Hematopoietic multipotent progenitor cell (in vitro differentiated cells): ENCODE measurements at places on chromosomes 3 and 15.
A peak's percentile ranks its signal among the peaks of the same experiment; 100 is the strongest.

GRCh38 chr15:68524753-68525584 is 53.8 kb upstream of the CORO2B start:
- no peak for DNase-seq

GRCh38 chr15:71043373-71043772 is 71.9 kb upstream of the THSD4 start:
- no peak for DNase-seq

DNA sequence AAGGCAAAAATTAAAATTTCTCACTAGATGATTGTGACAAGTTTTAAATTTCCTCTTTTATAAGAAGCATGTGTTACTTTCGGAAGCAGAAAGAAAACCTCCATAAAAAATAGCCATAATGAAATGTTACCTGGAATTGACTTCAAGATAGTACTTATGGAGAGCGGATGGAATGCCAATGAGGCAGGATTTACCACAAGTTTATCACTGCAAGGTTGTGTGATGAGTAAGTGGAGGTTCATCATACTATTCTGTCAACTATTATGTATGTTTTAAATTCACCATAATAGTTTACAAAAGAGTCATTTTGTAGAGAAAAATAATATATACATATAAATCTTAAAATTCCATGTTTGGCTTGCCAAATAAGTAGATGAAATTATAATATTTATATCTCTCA is 230.3 kb downstream of the SCAPER start:
- no peak for DNase-seq

GRCh38 chr15:83487519-83487918 is 40.4 kb downstream of the SH3GL3 start:
- DNase-seq, result no peak

GRCh38 chr3:96267577-96267976 is 546.8 kb upstream of the EPHA6 start:
- no peak for DNase-seq

- no peak for DNase-seq
Observed at GRCh38 chr3:108441518-108441917, 68.9 kb downstream of the MYH15 start.

GRCh38 chr3:113819866-113820265 is 18.7 kb upstream of the GRAMD1C start:
- no peak for DNase-seq

DNA sequence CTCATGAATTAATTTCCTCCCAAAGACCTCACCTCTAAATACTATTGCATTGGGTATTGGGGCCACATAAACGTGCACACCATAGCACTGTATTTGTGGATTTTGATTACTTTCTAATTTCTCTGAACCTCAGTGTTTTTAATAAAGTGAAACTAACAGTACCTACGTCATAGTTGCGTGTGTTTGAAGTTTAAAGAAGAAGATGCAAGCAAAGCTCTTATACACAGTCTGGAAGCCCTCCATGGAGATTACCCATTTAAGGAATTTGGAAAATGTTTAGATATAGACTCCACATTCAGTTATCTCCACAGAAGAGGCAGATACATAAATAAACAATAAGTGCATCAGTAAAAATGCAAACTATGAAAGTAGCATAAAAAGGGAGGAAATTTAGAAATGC is 581.1 kb upstream of the GBE1 start:
- DNase-seq, result no peak

DNA sequence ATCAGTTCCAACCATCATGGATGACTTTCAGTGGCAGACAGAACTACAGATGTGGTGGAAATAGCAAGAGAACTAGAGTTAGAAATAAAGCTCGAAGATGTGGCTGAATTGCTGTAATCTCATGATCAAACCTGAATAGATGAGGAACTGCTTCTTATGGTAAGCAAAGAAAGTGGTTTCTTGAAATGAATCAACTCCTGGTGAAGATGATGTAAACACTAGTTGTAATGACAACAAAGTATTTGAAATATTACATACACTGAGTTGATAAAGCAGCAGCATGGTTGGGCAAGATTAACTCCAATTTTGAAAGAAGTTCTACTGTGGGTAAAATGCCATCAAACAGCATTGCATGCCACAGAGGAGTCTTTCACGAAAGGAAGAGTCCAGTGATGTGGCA is 131.7 kb upstream of the FAM3D start:
- DNase-seq, result no peak

- DNase-seq, result no peak
Observed at GRCh38 chr15:35088329-35088728, 3.2 kb upstream of the NANOGP8 start.

DNA sequence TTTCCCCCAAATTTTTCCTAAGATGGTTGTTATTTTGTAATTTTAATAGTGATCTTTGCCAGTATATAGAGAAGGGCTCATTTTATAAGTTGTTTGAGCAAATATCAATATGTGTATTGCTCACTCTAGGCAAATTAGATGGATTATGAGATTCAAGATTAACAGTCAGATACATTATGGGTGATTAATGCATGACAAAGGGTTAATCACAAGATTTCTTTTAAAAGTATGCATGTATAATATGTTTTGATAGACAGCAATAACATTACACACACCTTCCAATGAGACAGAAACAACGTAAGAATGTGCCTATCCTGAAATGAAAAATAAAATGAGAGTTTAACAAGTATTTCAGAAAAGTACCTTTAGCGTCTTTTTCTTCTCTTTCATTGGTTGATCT is 547.6 kb upstream of the AGTR1 start:
- no peak for DNase-seq

GRCh38 chr3:70947579-70947978 is 635.1 kb upstream of the MDFIC2 start:
- DNase-seq, result no peak

DNA sequence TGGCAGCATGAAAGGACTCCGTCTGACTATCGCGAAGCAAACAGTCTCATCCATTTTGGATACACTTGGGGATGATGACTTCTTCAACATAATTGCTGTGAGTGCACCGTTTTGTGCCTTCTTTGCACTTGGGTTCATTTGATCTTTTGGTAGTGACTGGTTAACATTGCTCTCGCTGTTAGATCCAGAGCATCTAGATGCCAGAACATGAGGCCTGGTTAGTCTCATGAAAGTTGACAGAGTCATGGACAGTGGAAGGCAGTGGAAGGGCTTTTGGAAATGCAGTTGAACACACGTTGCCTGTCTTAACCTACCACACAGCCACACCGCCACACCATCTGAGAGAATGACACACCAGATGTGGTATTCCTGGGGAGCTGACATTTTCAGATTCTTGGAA is 357.9 kb downstream of the LRTM1 start:
- no peak for DNase-seq

DNA sequence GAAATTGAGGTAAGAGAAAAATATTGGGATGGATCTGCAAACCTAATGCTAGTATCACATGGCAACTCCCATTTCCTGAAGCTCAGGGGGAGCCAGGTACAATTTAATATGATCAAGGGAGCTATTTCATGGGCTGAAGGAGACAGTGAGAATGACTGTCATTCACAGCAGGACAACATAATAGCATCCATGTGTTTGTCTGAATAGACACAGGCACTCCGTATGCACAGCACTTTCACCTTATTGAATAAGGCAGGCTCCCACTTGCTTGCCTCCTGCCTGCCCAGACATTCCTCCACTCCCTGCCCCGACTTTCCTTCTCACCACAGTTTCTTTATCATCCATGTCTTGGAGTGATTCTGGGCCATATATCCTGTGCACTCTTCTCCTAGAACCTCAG is 156.6 kb upstream of the SLC24A5 start:
- DNase-seq, result no peak

DNA sequence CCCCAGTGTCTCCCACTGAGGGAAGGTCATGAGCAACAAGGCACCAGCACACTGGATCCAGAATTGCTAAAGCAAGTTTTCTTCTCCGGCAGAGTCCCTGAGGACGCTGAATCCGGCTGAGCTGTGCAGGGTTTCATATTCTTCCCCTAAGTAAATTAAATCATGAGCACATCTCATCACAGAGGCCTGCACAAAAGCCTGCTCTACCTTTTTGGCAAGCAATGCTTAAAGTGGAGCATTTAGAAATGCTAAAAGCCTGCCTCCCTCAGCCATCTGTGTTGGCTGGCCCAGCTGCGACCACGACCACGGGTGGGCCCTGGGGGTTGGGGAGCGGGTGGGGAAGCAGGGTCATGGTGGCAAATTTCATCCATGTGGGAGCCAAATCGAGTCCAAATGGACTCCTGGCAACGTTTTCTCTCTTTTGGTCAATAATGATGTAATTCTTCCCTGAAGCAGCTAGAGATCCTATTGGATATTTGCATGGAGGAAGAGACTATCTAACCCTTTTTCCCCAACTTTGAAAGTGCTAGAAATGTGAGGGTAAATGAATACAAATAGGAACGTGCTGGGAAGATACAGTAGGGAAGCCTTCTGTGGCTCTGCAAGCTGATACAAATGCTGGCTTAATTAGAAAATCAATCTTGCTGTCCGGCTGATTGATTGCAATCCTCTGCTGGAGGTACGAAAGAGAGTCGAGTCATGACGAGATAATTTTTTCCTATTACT is 532.8 kb upstream of the TBL1XR1 start:
- DNase-seq, result no peak

- DNase-seq, result no peak
Observed at GRCh38 chr3:20480786-20481365, 294.9 kb upstream of the SGO1 start.

- DNase-seq, result no peak
Observed at GRCh38 chr3:73144828-73145227, 83.4 kb downstream of the EBLN2 start.

- DNase-seq, result peak; percentile 77
Observed at GRCh38 chr15:90558171-90558573, 28.4 kb downstream of the CRTC3 start.

- DNase-seq, result no peak
Observed at GRCh38 chr3:185582871-185583270, 3.2 kb upstream of the SENP2 start.

DNA sequence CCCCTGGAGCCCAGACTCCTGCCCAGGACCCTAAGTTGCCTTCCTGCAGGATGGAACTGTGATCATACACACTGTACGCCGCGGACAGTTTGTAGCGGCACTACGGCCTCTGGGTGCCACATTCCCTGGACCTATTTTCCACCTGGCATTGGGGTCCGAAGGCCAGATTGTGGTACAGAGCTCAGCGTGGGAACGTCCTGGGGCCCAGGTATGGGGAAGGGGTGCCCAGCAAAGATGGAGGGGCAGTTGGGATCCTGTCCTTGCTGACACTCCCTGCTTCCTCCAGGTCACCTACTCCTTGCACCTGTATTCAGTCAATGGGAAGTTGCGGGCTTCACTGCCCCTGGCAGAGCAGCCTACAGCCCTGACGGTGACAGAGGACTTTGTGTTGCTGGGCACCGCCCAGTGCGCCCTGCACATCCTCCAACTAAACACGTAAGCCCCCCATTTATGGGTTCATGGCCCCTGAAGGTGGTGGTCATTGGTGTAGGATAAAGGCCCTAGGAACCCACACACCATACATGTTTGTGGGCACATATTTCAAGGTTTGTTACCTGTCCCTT is 28.8 kb downstream of the NBEAL2 start:
- no peak for DNase-seq
